Stomach (tissue), 19 donors: ENCODE measurements at places on chromosomes 2 and 18. TPM values are rescaled to one million over a fixed set of nuclear protein-coding genes. Genes with fewer than 3 reads are reported as not detected.
A peak's percentile ranks its signal among the peaks of the same experiment; 100 is the strongest.

DNA sequence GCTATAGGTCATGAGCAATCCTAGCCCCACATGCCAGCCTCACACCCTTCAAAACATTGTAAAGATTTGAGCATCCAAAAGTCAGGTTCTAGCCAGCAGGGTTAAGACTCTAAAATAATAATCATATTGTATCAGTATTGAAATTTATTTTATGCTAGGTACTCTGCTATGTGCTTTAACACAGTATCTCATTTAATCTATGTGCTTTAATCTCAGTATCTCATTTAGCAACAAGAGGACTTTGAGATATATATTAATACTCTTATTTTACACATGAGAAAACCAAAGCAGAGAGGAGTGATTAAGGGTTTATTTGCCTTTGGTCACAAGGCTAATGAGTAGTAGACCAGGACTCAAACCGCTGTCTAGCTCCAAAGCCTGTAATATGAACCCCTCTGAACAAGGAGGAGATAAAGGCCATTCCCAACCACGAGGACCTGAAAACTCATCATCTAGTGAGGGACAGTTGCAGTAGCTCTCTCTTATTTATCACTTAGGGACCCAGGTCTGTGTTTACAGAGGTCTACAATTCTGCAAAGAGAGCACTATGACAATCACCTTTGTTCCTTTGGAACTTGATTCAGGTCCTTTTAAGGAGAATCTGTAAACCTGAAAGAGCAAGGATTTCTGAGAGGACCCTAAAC, 116.5 kb upstream of the SERTAD2 start:
- no peak for DNase-seq

GRCh38 chr2:121297217-121297830, 12.3 kb upstream of the TFCP2L1 start:
- peak; percentile 64 for DNase-seq

DNA sequence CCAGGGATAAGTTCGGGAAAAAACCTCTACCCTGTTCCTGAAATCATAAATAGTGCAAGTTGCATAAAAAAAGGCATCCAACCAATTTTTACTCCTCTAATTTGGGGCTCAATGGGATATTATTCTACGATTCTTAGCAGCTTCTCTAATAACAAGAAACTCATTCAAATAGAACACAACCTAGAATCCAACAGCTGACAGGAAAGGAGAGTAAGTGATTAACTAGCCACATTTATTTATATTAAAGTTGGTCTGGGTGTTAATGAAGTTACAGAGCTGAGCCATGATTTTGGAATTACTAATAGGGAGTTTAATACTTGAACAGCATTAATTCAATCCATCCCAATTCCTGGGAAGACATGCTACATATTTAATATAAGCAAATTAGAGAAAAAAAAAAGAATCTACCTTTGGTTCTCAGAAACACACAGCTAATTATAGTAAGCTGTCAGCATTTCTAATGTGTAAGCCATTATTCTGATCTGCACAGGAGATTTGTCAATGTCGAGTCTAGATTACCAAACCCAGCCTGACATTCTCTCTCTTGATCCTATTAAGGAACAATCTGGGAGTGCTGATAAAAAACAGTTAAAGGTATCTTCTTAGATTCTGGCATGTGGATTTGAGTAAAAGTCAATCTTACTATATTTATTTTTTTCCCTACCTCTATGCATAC, 267.7 kb downstream of the NBAS start:
- DNase-seq, result no peak

- peak; percentile 13 for DNase-seq
These were observed 1.9 kb upstream of the SLC1A4 start for GRCh38 chr2:64987001-64987955.

UGT1A4 gene
- total RNA-seq, result 7.2 TPM

- DNase-seq, result no peak
These were observed 207.4 kb downstream of the NCKAP5 start for GRCh38 chr2:133360882-133361281.

COBLL1 gene
- total RNA-seq, result 110 TPM

DNA sequence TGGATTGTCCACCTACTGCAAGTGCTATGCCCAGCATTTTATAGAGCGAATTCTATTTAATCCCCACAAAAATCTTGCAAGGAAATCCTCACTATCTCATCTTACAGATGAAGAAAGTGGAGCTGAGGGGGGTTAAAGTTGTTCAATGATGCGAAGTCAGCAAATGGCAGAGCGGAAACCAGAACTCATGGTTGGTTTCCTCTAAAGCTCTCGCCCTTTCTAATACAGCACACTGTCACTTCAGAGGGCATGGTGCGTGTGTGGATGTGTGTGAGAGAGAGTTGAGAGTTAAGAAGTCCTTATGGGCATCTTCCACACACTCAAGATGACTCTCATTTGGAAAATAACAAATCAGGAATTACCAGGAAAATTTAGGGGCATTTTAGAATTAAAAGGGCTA, 78.4 kb downstream of the TGFA start:
- DNase-seq, result no peak

DNA sequence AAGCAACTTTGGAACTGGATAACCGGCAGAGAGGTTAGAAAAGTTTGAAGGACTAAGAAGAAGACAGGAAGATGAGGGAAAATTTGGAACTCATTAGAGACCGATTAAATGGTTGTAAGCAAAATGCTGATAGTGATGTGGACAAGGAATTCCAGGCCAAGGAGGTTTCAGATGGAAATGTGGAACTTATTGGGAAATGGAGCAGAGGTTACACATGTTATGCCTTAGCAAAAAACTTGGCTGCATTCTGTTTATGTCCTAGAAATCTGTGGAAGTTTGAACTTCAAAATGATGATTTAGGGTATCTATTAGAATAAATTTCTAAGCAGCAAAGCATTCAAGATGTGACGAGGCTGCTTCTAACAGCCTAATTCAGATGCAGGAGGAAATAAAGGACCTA, 675.1 kb upstream of the SYT4 start:
- no peak for DNase-seq

DNA sequence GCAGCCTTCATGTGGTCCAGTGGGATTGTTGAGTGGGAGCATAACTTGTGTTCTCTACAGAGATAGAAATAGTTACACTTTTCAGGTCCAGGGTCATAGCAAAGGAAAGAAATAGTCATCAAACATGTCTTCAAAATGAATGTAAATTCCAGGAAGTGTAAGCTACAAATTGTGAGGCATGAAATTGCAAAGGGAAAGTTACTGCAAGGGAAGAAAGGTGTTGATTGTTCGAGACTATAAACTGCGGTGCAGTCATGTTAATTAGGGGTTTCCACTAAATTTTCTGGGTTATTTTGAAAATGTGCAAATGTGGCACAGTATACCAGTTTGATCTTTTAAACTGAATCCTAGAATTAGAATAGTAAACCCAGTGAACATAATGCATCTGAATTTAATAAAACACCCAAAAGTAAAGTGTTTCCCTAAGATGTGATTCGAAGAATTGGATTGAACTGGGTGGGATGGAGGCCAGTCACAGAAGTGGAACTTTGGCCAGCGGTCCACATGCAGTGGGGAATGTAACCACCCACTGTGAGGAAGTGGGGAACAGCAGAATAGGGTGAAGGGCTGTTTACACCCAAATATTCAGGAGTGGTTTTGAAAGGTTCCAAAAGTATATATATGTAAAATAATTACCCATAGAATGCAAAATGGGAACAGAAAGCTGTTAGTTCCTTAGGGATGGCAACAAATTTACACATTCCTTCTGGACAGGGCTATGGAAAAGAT, 126.5 kb upstream of the CCDC68 start:
- no peak for DNase-seq
